Activated CD8-positive, alpha-beta memory T cell treated with anti-CD3 and anti-CD28 coated beads, Interleukin-2, amount 10 ng/mL, durations not matched to agents 7 days and 5 days (primary cell): ENCODE measurements at places on chromosomes 7 and 10. TPM values are rescaled to one million over a fixed set of nuclear protein-coding genes. Genes with fewer than 3 reads are reported as not detected.

DNA sequence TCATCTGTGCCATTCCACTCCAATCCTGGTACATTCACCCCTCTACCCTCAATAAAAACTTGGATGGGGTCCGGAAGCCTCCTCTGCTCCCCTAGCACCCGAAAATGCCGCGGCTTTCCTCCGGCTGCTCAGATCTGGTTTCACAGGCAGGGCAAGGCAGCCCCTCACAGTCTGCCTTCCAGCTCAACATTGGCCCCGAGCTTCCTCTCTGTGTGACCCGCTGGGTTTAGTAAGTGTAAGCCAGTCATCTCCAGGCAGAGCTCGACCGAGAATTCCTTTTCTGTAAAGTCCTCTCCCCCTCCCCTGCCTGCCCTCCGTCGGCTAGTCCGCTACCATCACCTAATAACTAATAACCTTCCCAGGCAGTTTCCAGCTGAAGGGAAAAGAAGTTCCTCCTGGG, 3.4 kb downstream of the INHBA start:
- no peak for DNase-seq

DNA sequence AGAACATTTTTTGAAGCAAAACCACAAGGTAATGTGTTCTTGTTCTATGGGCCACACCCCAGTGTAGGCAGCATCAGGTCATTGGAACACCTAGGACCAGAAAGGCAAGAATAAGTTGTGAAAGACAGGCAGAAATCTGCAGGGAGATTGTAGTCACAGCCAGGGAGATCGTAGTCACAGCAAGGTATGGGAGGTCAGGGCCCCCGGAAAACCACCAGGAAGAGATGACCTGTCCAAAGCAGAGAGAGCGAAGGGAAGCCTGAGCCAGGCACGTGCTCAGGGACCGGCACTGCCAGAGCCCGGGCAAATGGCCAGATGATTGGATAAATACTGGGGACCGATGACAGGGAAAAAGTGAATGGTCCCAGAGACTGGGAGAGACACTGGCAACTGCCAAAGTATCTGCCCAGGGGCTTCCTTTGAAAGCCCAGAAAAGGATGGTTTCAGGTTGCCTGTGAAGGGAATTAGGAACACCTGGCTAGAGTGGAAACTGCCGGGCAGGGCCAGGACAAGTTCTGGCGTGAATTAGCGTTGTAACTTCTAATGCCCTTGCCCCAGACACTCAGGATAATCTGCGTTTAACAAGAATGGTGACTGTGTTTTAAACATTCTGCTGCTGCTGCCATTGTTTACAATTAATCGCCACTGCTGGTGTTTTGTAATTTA, 3.9 kb upstream of the NOBOX start:
- no peak for DNase-seq

Gene SEMA3D
- not detected for total RNA-seq

Gene NUDT13
- total RNA-seq: 1.2 TPM

Gene UBE2D4
- total RNA-seq: 7.2 TPM

- no peak for DNase-seq
These were observed 157.3 kb downstream of the TMEM178B start for GRCh38 chr7:141231018-141231792.

Gene CDC14C
- not detected for total RNA-seq
